Stimulated activated CD4-positive, alpha-beta T cell treated with anti-CD3 and anti-CD28 coated beads, Interleukin-2, amount 100 ng/mL, for 24 hours (primary cell): ENCODE measurements at places on chromosomes 3 and 15.

- DNase-seq, result no peak
These were observed 28.6 kb downstream of the IQSEC1 start for GRCh38 chr3:13044496-13045240.

DNA sequence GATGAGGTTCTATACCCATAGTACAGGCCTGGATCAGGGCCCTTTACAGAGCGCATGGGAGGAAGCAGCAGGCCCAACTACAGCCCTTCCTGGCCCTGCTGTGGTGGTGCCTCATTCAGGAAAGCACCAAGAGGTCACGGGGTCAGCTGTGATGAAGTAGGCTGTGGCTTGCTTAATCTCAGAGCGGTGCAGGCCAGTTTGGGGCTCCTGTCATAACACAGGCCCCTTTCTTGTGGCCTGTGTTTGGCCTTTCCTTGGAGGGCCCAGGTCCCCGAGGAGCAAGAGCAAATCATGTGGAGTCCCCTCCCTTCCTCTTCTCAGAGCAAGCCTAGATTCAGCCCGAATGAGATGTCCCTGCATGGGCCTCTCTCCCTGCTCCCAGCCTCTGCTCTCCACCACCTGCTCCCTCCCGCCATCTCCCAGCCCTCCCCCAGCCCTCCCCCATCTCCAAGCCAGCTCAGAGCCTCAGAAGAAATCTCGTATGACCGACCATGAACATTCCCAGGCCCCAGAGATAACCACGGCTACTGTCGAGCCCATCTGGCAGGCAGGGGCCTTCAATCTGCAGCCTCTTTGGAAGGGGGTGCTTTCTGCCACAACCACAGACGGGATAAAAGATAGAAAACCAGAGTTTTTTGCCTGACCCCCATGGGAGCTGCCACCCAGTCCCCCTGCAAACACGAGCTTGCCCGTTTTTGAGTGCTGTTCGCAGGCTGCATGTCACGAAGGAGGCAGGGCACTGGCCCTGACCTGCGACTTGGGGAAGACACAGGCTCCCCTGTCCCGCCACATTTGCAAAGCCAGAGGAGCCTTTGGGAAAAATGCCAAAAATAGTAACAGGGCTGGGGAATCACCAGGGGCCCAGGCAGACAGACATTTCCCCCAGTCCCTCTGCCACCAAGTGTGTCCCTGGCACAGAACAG, 32.3 kb upstream of the DUSP7 start:
- no peak for DNase-seq

DNA sequence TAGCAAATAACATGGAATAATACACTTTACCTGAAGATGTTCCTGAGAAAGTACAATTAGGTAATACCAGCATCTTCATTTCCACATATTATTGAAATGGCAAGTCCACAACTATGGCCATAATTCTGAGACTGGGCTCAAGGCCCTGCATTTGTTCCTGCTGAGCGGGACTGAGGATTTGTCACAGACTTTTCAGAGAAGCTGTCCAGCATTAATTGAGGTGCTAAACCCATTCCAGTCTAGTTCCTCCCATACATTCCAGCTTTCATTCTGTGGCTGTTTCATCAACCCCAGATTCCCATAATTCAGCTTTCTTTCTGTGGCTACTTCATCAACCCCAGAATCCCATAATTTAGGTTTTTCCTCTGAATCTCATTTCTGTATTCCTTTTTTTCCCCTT, 293.4 kb upstream of the GBE1 start:
- no peak for DNase-seq

DNA sequence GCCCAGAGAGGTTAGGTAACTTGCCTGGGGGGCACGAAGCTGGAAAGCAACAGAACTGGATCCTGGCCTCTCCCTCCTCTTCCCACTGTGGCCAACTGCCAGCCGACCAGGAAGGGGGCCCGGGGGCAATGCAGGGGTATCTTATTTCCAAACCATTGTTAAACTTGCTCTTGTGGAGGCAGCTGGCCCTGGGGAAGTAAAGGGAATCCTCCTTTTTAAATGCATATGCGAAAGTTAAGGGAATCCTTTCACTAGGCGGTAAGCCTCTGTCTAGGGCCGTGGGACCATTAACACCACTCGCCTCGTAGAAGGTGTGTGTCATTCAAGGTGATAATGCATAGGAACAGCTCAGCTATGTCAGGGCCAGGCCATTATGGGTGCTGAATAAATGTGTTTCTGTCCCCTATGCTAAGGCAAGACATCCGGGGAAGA, 68.6 kb downstream of the ST6GAL1 start:
- no peak for DNase-seq

- no peak for DNase-seq
These were observed 2.2 kb upstream of the LSMEM2 start for GRCh38 chr3:50276762-50277101.
